ENCODE measurements at places on chromosomes 4 and X.

- no peak for DNase-seq
Measured at GRCh38 chr4:159232465-159233106, 129.7 kb downstream of the RAPGEF2 start.

GRCh38 chr4:184376126-184376838 is 98.1 kb downstream of the IRF2 start:
- no peak for DNase-seq

- no peak for DNase-seq
Measured at GRCh38 chr4:5707366-5707765, 993 bp downstream of the EVC2 start.

DNA sequence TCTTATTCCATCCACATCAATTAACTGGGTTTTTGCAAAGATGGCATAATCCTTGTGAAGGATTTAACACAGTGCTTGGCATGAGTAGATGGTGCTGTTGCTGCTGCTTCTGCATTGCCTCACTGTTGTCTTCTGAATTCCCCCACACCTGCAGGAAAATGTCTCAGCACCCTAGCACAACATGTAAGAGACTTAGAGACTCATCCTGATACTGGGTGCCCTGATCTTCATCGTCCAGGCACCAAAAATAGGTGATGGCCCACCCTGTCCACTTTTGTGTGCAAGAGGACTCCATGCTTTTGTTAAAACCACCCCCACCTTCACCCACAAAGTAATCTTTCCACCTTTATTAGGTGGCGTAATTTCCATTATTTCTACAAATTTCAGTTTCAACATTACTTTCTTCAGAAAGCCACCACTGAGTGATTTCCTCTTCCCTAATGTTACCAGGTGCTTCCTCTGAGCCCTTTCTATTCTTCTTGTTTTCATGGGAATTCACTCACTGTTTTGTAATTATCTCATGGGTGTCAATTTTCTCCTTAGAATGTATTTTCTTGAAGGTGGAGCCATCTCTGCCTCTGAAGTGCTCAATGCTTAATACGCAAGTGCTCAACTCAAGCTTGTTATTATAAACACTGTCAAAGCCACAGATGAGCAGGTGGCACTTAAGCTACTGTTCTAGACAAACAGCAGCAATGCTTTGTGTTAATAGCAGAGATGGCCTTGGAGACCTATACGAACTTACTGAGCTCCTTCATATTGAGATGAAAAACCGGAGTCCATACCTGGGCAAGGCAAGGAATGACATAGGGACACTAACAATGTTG is 89.5 kb downstream of the HS3ST1 start:
- no peak for DNase-seq

Measured in T-helper 17 cell (primary cell).